ENCODE measurements at places on chromosomes 2 and 18.

DNA sequence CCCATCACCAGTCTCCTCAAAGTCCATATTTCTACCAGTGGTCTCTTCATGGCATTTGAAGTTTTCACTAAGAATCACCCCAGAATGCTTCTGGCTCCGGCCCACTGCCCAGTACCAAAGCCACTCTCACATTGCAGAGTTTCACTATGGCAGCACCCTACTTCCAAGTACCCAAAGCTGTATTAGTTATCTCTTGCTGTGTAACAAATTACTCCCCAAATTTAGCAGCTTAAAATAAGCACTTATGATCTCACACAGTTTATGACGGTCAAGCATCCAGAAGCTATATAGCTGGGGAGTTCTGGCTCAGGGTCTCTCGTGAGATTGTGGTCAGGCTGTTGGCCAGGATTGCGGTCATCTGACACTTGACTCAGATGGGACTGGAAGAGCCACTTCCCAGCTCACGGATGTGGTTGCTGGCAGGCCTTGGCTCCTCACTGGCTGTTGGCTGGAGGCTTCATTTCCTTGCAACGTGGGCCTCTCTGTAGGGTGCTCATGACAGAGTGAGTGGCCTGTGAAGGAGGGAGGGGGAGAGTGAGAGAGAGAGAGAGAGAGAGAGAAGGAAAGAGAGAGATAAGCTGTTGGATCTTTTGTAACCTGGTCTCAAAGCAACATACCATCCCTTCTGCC lies 189.5 kb downstream of the CTIF start:
- no peak for DNase-seq

GRCh38 chr2:64049633-64050220 lies 30.5 kb upstream of the VPS54 start:
- peak; percentile 88 for DNase-seq

- no peak for DNase-seq
Observed at GRCh38 chr2:179031731-179032408, 18.1 kb downstream of the CCDC141 start.

DNA sequence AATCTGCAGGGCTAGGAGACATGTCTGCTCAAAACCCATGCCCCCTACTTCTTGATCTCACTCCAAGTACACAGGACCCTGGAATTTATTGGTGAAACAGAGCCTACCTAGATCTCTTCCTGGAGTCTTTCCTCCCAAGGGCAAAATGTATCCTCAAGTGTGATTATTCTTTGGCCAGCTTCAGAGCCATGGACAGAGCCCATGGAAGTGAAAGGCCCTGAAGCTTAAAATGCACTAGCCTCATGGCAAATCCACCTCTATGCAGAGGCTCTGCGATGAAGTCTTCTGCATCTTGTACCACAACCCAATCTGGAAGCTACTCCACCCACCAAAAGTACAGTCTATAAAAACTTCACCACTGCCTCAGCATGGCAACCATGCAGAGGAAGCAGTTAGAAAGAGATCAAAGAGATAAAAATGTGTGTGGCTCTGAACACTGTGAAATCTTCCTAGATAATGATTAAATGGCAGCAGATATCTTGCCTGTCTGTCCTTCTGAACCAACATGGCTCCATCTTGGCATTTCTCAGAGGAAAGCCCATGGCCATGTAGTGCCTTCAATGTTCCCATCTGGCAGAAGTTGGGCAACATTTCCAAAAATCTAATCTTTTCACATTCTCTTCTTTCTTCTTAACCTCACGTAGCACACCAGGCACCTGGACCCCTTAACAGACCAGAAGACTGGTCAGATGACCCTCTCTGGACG lies 142.9 kb upstream of the KLF7 start:
- DNase-seq, result no peak

GRCh38 chr2:111627256-111627655 lies 256.7 kb downstream of the ANAPC1 start:
- DNase-seq, result no peak

- DNase-seq, result no peak
Observed at GRCh38 chr2:72973566-72974435, 56.5 kb downstream of the EMX1 start.

GRCh38 chr18:9507565-9508088 lies 32.3 kb downstream of the RALBP1 start:
- DNase-seq, result no peak

DNA sequence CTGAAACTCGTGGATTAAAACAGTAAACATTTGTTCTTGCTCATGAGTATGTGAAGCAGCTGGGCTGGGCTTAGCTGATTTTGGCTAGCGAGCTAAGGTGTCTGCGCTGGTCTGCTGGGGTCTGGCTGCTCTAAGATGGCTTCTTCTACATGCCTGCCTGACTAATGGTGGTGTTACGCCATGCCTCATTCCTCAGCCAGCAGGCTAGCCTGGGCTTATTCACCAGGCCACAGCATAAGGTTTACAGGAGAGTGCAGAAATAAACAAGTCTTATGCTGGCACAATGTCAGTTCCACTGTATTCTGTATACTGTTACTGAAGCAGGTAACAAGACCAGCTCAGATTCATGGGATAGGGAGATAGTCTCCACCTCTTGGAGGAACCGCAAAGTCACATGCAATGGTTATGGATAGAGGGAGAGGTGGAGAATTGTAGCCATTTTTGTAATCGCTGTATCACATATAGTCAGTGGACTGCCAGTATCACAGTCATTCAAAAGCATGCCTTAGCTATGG lies 80.0 kb downstream of the RHBDD1 start:
- no peak for DNase-seq

Measured in hippocampal formation (tissue), 2 donors.